ENCODE measurements at places on chromosomes 4 and X.

- no peak for DNase-seq
Measured at GRCh38 chr4:181650033-181650825, 593.0 kb upstream of the TENM3 start.

DNA sequence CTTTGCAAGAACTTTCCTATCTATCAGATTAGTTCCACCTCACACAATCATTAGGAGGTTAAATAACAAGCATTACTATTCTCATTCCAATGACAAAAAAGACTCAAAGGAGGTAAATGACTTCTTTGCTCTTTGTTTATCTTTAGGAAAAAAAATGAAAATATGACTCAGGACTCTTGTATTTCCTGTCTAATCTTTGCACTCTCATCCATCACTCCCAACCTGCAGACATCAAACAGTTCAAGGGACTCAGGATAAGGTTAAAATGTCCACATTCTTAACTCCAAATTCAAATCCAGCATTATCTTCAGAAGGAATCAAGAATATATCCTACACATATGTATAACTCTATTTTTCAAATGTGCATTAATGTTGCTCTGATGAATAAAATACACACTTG, 139.6 kb downstream of the UNC5C start:
- no peak for DNase-seq

- DNase-seq = no peak
Measured at GRCh38 chr4:58983887-58984286, 1873.7 kb upstream of the IGFBP7 start.

- DNase-seq = no peak
Measured at GRCh38 chrX:121570072-121570841, 522.8 kb downstream of the GLUD2 start.

- DNase-seq = no peak
Measured at GRCh38 chrX:2325076-2325784, 175.5 kb downstream of the DHRSX start.

GRCh38 chr4:71732706-71733105, 51.2 kb downstream of the GC start:
- no peak for DNase-seq

DNA sequence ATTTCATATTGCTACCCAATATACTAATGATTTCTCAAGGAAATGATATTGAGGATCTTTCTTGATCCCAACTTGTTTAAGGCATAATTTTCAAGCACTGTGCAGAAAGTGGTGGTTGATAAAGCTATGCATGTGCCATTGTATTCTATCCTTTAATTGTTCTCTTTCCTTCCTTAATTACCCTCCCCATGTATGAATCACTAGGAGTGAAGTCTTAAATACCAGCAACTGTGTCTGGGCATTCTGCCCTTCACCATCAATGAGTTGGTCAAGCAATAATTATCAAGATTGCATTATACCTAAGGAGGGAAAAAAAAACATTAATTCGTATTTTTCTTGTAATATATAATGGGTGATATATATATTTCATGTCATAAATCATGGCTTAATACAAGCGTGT, 111.8 kb upstream of the FRMPD4 start:
- DNase-seq = no peak

DNA sequence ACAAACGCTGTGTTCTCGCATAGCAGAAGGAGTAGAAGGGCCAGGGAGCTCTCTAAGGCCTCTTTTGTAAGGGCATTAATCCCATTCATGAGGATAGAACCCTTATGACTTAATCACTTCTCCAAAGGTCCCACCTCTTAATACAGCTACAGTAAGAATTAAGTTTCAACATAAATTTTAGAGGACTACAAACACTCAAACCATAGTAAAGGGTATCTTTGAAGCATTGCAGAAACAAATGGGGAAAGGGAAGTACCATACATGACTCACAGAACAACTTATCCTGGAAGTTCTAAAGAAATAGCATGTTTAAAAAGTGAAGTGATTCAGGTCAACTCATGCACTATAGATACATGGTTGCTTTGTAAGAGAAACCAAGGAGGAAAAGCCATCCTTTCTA, 680.8 kb downstream of the RPA4 start:
- DNase-seq = no peak

- no peak for DNase-seq
Measured at GRCh38 chr4:99447079-99447478, 11.9 kb upstream of the ADH7 start.

GRCh38 chrX:28752330-28752729, 165.1 kb downstream of the IL1RAPL1 start:
- no peak for DNase-seq

DNA sequence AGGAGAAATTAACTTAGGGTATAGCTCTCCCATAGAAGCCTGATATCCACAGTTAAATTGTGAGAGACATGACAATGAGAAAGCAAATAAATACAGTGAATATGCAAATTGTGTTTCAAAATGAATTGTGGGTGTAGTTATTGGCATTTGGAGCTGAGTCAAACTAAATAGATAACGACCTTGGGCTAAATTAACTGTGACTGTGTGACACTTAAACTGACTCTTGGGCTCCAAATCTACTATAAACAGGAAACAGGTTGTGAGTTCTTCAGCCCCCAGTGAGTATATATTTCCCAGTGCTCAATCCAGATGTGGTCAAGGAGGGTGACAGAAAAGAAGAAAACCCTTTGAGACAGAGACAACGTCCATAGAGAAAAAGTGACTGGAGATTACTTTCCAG, 11.3 kb upstream of the MAGEA10 start:
- no peak for DNase-seq

GRCh38 chr4:52660643-52661042, 1.5 kb upstream of the USP46 start:
- no peak for DNase-seq

- no peak for DNase-seq
Measured at GRCh38 chrX:116238567-116239255, 68.2 kb downstream of the AGTR2 start.

GRCh38 chr4:172708184-172708583, 460.4 kb upstream of the GALNT7 start:
- DNase-seq = no peak

GRCh38 chrX:107776649-107777535, 641 bp upstream of the NCBP2L start:
- DNase-seq = peak; percentile 33

DNA sequence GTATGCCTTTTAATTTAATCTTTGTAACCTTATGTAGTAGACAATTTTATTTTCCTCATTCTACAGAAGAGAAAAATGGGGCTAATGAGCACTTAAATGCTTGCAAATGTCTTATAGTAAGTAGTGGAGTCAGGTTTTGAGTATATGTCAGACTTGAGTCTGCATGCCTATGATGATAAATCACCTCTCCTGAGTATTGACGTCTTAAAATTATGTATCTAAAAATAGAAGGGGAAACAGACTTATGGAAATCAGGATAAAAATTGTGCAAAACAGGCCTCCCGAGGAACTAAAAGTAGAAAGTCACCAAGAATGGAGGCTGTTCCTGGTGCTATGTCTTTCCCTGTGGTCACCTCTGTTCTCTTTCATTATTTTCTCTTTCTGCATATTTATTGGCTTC, 92.7 kb downstream of the STIM2 start:
- no peak for DNase-seq

DNA sequence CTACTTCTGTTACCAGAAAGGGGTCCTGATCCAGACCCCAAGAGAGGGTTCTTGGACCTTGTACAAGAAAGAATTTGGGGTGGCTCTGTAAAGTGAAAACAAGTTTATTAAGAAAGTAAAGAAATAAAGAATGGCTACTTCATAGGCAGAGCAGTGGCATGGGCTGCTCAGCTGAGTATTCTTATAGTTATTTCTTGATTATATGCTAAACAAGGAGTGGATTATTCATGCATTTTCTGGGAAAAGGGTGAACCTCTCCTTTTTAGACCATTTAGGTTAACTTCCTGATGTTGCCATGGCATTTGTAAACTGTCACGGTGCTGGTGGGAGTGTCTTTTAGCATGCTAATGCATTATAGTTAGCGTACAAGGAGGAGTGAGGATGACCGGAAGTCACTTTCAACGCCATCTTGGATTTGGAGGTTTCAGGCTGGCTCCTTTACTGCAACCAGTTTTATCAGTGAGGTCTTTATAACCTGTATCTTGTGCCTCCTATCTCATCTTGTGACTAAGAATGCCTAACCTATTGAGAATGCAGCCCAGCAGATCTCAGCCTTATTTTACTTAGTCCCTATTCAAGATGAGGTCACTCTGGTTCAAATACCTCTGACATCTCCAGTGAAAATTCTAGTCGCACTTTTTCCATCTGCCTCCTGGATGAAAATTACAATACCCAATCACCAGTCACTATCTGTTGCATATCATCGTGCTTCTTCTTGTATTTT, 15.5 kb upstream of the TDO2 start:
- DNase-seq = no peak

- DNase-seq = no peak
Measured at GRCh38 chr4:173490817-173491528, 39.1 kb downstream of the HAND2 start.

- DNase-seq = no peak
Measured at GRCh38 chrX:148080593-148080992, 99.5 kb downstream of the FMR1NB start.

- DNase-seq = no peak
Measured at GRCh38 chr4:62917649-62918048, 1491.6 kb downstream of the TECRL start.

GRCh38 chr4:184201179-184201578, 16.5 kb downstream of the ENPP6 start:
- no peak for DNase-seq

GRCh38 chrX:35499071-35499862, 298.9 kb upstream of the MAGEB16 start:
- no peak for DNase-seq

DNA sequence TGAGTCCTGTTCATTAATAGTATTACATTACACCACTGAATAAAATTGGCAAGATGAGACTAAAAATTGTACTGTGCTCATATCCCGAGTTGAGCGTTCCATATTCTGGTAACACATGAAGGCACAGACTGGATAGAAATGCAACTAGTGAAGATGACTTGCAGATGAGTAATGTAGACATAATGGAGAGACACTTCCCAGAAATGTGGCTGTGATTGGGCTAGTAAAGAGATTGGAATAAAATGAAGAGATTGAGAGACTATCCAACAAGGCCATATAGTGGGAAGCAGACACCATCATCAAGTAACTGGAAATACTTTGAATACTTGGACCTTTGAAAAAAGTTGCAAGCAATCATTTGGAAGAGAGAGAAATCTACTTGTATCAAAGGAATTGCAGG, 77.3 kb downstream of the DCAF8L1 start:
- DNase-seq = no peak

GRCh38 chr4:13208558-13209193, 275.5 kb downstream of the RAB28 start:
- no peak for DNase-seq

GRCh38 chrX:53476371-53476770, 42.2 kb upstream of the HSD17B10 start:
- no peak for DNase-seq

GRCh38 chrX:23557070-23557469, 110.2 kb upstream of the PRDX4 start:
- DNase-seq = no peak

- DNase-seq = no peak
Measured at GRCh38 chr4:169351872-169352271, 81.1 kb upstream of the SH3RF1 start.

DNA sequence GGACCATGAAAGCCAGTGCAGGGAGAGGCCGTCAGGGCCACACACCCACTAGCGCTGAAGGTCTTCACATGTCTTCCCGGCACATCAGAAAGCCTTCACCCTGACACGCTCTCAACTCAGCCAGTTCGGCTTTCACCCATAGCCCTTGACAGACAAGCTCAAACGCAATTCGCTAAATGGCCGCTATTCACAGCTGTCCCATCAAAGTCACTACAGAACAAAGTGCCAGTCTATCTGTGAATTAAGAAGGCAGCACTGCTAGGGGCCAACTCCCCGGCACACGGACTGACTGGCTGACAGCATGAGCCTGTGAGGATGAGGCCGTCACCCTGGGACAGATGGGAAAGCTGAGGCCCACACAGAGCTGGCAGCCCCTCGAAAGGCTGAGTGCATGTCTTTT, 45.7 kb downstream of the ACOX3 start:
- no peak for DNase-seq

Measured in stimulated activated CD4-positive, alpha-beta T cell treated with anti-CD3 and anti-CD28 coated beads, TNF-alpha, amount 100 ng/mL, for 4 hours (primary cell).